ENCODE measurements at places on chromosomes 4 and X.

GRCh38 chr4:27947302-27947701 lies 1086.7 kb downstream of the STIM2 start:
- no peak for DNase-seq

DNA sequence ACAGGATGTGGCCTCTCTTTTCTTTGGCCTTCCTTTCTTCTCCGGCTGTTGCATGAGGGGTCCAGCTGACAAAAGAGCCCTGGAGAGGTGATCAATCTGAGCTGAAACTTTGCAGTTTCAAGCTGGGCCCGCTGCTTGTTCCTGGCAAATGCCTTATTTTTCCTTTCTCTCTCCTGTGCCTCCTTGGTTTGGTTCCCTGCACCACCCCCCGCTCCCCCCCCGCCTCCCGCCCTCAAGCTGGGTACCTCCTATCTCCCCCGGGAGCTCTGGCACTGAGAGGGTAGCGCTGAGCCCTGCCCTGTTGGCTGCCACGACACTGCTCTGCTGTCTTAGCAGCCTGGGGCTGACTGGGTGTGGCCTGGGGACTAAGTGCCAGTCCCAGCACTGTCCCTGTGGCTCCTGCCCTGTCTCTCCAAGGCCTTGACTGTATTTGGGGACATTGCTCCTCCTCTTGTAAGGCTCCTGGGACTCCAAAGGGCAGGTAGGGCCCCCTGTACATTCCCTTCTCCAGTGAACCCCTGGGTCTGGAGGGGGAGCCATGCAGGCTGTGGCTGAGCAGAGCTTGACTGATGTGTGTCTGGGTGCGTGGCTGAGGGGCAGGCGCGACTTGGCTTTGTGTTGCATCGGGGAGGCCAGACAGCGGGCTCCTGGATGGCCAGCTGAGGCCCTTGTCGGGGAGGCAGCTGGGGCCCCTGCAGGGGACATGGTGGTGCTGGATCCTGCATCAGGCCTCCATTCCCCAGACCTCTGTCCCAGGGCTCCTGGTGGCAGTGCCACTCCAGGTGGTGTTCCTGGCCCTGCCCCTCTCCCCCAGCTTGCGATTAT lies 1.1 kb downstream of the PLXNA3 start:
- no peak for DNase-seq

GRCh38 chrX:2767631-2768455 lies 16.0 kb downstream of the XG start:
- no peak for DNase-seq

GRCh38 chrX:15680401-15680800 lies 15.8 kb upstream of the CLTRN start:
- no peak for DNase-seq

- DNase-seq = no peak
Observed at GRCh38 chrX:106897259-106897658, 5.9 kb downstream of the RIPPLY1 start.

- DNase-seq = no peak
Observed at GRCh38 chr4:105837037-105837436, 58.2 kb upstream of the NPNT start.

DNA sequence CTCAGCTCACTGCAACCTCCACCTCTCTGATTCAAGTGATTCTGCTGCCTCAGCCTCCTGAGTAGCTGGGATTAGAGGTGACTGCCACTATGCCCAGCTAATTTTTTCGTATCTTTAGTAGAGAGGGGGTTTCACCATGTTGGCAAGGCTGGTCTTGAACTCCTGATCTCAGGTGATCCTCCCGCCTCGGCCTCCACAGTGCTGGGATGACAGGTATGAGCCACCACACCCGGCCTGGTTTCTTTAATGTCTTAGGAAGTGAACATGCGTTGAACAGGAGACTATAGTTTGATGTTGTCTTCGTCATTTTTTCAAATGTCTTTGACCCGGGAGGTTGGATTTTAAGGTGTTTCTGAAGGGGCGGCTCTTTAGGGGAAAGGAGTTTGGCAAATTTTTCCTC lies 91.0 kb downstream of the DHRSX start:
- DNase-seq = no peak

DNA sequence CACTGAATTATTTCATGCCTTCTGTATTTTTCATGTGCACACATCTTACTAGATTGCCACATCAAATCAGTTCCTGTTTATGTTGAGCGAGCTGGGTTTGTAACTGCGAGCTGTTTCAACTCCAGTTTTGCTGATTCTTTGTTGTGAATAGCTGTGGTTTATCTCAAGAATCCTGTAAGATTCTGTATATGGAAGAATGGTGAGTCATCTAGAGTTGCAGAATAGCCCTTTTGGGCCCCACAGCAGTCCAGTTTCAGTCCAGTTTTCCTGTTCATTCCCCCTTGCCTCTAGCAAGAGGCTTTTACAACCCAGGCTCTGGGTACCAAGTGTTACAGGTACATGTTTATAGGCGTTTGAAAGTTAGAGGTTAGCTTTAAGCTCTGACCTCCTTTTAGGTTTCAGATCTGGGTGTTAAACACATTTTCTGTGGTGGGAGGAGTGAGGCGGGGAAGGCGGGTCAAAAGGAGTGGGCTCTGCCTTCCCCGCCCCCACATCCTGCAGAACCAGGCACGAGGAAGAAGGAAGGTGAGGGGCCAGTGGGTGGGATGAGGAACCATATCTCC lies 32.7 kb downstream of the TBC1D14 start:
- DNase-seq = no peak

DNA sequence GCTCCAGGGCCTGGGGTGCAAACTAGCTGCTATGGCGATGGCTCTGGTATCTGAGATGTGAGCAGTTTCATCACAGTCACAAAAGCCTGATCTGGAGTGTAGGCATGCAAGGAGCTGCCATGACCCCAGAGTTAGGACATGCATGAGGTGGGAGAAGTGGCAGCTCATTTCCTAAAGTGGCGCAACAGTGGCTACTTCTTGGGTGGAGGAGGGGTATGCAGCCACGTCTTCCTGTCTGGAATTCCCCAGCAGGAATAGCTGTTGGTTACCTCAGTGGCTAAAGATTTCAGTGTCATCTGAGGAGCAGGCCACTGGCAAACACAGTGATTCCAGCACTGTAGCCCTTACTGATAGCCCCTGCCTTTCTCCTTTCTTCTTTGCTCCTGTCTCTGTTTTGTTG lies 1382.5 kb downstream of the C4orf33 start:
- no peak for DNase-seq

DNA sequence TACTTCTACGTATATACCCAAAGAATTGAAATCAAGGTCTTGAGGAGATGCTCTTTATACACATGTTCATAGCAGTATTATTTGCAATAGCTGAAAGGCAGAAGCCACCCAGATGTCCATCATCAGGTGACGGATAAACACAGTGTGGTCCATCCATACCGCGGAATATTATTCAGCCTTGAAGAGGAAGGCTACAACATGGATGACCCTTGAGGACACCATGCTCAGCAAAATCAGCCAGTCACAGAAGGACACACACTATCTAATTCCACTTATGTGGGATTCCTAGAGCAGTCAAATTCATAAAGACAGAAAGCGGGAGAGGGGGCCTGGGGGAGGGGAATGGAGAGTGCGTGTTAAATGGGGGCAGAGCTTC lies 44.5 kb downstream of the RGS12 start:
- no peak for DNase-seq

DNA sequence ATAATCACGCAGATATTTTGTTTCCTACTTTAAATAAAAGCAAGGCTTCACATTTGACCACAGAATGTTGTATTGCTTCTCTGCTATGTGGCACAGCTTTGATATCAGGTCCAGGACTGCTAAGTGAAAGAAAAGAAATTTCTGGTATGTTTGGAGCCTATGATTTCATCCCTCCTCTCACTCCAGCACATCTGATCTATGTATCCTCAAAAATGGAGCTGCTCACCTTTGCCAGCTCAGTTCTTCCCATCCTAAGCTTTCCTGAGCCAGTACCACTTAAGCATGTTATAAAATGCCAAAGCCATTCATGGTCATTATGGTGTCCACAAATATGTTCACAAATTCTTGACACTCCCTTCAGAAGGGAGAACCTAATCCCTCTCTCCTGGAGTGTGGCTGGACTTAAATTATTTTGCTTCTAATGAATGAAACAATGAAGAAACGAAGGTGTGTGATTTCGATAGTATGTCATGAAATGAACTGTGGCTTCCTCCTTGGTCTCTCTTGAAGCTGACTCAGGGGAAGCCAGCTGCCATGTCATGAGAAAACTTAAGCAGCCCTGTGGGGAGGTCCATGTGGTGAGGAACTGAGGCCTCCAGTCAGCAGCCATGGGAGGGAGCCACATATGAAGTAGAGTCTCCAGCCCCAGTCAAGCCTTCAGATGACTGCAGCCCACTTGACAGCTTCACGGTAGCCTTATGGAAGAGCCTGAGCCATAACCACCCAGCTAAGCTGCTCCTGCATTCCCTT lies 207.7 kb downstream of the MGST2 start:
- DNase-seq = no peak

DNA sequence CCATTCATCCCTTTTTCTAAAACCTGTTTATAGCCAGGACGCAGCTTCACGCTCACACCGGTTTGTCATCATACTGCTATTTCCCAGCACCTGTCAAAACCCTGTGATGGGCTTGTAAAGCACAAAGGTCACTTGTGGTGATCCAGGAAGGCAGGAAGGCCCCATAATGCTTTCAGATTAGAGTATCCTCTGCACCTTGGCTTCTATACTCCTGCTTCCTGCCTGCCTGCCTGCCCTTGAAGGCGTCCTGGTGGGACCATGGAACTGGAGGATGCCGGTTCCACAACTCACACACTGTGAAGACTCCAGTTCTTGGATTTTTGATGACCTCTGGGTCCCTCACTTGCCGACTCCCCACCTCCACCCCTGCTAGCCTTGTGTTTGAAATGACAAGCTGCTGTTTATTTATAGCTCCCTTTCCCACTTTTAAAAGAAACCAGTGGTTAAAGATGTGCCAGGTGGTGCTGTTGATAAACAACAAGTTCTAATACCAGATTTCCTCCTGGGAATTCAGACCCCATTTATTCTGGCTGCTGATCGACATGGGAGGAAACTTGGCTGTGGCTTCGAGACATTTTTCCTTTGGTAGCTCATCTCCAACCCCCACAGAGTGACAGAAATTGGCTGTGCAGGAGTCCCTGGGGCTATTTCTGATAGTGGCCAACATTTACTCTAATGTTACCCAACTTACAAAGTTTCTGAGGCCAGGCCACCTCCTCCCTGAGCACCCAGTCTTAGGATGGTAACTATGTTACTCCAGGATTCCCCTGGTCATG lies 211.5 kb downstream of the KDR start:
- DNase-seq = no peak

DNA sequence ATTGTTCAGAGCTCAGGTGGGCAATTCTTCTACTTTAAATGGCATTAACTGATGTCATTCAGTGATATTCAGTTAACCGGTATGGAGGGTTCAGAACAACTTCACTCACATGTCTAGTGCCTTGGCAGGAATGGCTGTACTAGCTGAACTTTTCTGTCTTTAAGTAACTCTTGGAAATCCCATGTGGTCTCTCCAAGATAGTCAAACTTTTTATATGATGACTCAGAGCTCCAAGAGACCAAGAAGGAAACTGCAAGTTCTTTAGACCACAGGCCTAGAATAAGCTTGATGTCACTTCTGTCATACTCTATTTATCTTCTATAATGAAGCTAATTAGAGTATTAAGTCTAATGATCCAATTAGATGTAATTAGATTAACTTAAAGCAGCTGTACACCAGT lies 24.9 kb downstream of the LHFPL1 start:
- no peak for DNase-seq

DNA sequence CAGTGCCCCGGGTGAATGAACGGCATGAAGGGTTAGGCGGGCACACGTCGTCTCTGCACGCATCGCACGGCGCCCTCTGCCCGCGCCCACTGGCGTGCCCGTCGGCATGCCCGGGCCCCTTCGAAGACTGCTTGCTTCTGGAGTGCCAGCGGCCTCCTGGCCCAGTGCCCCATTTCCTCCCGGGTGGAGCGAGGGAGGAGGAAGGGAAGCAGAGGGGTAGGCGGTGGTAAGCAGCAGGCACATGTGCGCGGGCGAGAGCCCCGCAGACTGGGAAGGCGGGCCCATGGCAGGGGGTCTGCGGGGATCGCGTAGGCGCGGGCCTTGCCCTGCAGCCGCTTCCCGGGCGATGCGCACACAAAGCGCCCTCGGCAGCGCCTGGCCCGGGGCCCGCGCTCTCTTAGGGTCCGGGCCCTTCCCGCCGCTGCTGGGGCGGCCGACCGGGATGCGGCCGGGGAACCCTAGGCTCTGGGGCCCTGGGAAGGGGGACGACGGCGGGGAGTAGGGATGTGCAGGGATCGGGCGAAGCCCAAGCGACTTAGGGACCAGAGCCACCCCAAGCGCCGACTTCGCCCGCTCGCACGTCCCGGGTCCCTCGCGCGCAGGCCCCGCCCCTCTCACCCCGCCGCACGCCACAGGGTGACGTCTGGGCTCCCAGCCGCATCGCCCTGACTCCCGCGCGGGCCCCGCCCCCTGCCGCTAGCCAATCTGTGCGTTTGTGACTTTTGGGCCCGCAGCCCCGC lies 866 bp upstream of the EMD start:
- DNase-seq = no peak

- no peak for DNase-seq
Observed at GRCh38 chrX:125101971-125102755, 217.5 kb upstream of the TEX13C start.

DNA sequence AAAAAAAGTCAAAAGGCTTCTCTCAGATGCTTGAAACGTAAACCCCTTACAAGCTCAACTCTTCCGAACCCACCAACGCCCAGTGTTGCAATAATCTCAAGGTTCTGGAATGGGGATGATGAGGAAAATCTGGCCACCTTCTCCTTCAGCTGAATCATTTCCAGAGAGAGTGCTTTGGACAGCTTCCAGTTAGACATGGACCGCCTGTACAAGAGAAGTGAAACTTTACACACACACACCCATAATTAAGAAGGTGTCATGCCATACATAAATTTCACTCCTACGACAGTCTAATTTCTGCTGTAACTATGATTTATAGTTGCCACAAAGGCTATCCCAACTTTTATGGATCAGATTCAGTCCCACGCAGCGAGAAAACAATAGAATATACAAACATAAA lies 72.3 kb downstream of the PRKG2 start:
- no peak for DNase-seq

GRCh38 chrX:46152756-46153155 lies 392.5 kb downstream of the ZNF674 start:
- no peak for DNase-seq

GRCh38 chr4:172698256-172698655 lies 470.4 kb upstream of the GALNT7 start:
- no peak for DNase-seq

- DNase-seq = no peak
Observed at GRCh38 chr4:82381661-82382296, 8.0 kb upstream of the HNRNPD start.

GRCh38 chr4:123077330-123077729 lies 154.9 kb upstream of the NUDT6 start:
- no peak for DNase-seq

GRCh38 chr4:2094545-2094944 lies 35.4 kb downstream of the NAT8L start:
- DNase-seq = no peak

- DNase-seq = no peak
Observed at GRCh38 chr4:76589872-76590797, 155.1 kb downstream of the SHROOM3 start.

- DNase-seq = no peak
Observed at GRCh38 chr4:175731506-175731905, 80.6 kb downstream of the GPM6A start.

GRCh38 chr4:166577639-166578038 lies 656.7 kb downstream of the SPOCK3 start:
- no peak for DNase-seq
